Activated B cell treated with CpG ODN at 0.5 μM for 24 hours (primary cell): ENCODE measurements at places on chromosomes 1 and 21.

DNA sequence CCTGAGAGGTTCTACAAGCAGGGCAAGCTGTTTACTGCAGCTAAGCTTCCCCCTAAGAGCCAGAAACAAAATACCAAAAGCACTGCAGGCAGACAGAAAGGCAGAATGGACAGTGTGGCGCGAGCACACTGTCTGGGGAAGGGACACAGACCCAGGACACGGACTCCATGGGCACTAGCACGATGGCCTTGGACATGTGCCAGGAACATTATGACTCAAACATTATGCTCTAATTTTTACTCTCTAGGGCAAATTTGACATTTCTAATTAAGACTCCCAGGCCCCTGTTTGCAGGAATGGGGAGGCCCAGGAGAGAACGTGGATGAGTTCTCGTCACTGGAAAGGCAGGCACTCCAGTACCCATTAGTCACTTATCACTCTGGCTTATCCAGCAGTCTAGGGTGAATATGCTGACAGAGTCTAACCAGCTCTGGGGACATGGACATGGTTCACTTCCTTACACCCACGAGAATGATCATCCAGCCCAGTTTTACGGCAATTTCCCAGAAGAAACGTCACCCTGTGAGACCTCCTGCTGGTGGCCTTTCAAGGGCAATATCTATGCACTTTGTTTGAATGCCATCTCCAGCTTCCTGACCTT, 45.1 kb downstream of the CAPN8 start:
- DNase-seq: no peak

- no peak for DNase-seq
Observed at GRCh38 chr1:111204983-111205713, 4.7 kb upstream of the DENND2D start.

GRCh38 chr21:46393941-46394594, 64.6 kb upstream of the DIP2A start:
- DNase-seq: no peak

GRCh38 chr1:175162955-175163354, 29.6 kb downstream of the KIAA0040 start:
- DNase-seq: no peak

- no peak for DNase-seq
Observed at GRCh38 chr1:199808110-199808870, 219.2 kb upstream of the NR5A2 start.

DNA sequence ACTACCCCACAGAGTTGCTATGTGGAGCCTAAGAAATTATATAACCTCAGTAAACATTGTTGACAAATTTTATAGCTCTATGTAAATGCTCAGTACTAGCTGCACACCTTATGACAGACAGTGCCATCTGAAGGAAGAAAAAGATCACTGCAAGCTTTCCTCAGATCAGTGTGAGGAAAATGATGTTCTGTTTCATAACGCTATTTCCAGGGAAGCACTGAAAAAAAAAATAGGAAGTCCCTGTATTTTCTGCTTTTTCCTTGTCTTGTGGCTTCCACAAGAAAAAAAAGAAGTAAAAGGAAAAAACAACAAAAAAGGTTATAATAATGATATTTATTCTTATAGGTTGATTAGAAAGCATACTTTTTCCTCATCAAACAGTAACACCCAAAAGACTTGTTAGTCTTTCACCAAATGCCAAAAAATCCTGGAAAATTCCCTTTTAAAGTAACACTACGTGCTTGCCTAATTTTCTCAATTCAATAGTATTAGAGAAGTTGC, 23.2 kb downstream of the LYST start:
- DNase-seq: no peak

DNA sequence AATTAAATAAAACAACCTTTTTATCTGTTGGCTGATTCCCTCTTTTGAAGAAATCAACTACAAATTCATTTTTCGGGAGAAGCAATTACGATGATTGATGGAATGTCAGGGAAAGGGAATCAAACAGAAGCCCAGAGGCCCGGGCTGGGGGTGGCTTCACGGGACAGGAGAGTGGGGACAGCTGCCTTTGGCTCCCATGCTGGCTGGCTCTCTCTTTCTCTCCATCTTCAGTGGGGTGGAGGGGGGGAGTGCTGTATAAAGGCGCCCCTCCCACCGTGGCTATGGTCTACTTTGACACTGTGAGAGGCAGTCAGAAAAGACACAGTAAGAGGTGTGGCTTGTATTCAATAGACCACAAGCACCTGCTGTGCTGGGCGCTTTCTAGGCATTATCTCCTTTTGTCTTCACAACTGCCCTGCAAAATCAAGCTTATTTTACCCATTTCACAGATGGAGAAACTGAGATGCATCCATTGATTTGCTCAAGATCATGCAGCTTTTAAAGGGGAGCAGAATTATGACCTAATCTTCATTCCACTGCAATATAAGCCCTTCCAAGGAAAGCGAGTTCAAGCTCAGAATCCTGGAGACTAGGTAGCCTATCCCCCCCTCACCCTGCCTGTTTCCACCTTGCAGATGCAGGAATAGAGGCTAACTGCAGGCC, 92.9 kb downstream of the GRIK3 start:
- no peak for DNase-seq

GRCh38 chr1:231396643-231397042, 25.4 kb downstream of the EGLN1 start:
- DNase-seq: no peak
